ENCODE measurements at places on chromosomes 2 and 18.

GRCh38 chr18:24949908-24950307, 402.1 kb downstream of the ZNF521 start:
- no peak for DNase-seq

DNA sequence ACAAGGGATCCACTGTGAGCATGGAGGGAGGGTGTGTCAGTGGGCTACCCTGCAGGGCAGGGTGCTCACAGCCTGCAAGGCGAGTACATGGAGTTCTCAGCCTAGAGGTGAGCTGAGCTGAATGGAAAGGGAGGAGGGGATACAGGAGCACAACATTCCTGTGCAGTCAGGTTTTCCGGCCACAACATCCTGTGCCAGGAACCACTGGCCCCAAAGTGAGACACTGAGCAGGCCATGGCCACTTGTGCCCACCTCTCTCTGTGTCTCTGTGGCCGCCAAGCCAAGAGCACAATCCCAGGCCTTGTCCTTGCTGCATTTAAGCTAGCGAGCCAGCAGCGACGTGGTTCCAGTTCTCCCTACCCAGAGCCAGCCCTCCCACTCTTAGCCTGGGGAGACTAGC, 6.1 kb downstream of the DOK1 start:
- no peak for DNase-seq

DNA sequence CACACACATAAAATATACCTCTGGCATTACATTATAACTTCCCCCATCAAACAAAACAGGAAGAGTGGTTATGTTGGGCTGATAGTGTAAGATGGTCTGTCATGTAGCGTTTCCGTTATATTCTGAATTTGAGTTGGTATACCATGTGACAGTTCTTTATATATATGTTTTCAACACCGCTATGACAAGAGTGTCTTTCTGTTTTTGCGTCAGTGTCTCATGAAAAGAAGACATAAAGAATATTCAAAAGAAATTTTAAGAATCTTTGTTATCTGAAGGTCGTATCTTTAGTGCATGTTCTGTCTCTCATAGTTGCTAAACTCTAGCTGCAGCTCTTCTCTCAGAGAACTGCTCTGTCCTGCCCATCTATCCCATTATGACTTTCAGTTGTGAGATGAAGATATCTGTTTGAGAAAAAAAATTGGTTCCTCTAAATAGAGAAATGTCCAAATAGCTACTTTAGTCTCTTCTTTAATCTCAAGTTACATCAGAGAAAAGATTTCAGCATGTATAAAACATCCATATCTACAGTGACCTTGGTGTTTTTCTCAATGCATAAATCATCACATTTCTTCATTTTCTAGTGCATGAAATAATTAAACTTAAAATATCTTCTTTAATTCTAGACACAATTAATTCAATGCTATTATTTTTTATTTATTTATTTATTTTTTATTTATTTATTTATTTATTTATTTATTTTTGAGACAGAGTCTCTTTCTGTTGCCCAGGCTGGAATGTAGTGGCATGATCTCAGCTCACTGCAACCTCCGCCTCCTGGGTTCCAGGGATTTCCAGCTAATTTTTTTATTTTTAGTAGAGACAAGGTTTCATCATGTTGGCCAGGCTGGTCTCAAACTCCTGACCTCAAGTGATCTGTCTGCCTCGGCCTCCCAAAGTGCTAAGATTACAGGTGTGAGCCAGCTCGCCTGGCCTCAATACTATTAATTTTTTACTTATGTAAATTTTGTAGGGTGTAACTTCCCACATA, 24.3 kb upstream of the PSME4 start:
- DNase-seq, result no peak

GRCh38 chr2:212414767-212415211, 123.8 kb downstream of the ERBB4 start:
- DNase-seq, result no peak

GRCh38 chr2:39949131-39949530, 170.1 kb upstream of the THUMPD2 start:
- DNase-seq, result no peak

Measured in central memory CD8-positive, alpha-beta T cell (primary cell).